ENCODE measurements at places on chromosomes 1 and 21. TPM values are rescaled to one million over a fixed set of nuclear protein-coding genes. Genes with fewer than 3 reads are reported as not detected.

- no peaks in the 10 kb centered on the region for H3K27me3 ChIP-seq
- no peak overlapping the region for H3K27ac ChIP-seq
- DNase-seq, result no peak
- no peaks in the 10 kb centered on the region for H3K4me1 ChIP-seq
- H3K36me3 ChIP-seq, result no peaks in the 10 kb centered on the region
- no peak overlapping the region for H3K4me3 ChIP-seq
Observed at GRCh38 chr1:187641015-187641414, 812.3 kb downstream of the PLA2G4A start.

KCNC4 gene
- total RNA-seq, result 2.5 TPM

GRCh38 chr1:46719689-46720088 is 775 bp upstream of the EFCAB14 start:
- H3K4me3 ChIP-seq, result peak overlapping the region; percentile 90
- H3K36me3 ChIP-seq, result peaks cover 12% of the 10 kb centered on the region
- H3K27ac ChIP-seq, result peak overlapping the region; percentile 68
- peak; percentile 17 for DNase-seq
- no peaks in the 10 kb centered on the region for H3K27me3 ChIP-seq

OTUD7B gene
- 10.6 TPM for total RNA-seq

DNA sequence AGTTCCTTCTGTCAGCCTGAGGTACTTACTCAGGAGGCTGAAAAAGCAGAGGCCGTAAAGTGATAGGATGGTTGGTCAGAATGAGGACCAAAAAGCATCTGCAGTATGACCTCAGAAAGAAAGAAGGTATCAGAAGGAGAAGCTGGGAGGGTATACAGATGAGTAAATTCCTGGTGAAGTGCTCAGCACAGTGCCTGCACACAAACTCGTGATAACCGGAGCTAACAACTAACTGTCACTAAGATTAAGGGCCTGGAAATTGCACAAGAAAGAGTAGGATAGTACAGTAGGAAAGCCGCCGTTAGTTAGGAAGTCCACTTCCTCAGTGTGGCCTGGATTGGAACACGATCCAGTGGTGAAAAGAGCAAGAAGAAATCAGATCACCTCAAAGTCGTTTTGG is 62.6 kb downstream of the VPS26C start:
- no peak overlapping the region for H3K4me3 ChIP-seq
- no peak overlapping the region for H3K27ac ChIP-seq
- peaks cover 19% of the 10 kb centered on the region for H3K36me3 ChIP-seq
- no peak for DNase-seq
- peaks cover 16% of the 10 kb centered on the region for H3K4me1 ChIP-seq
- no peaks in the 10 kb centered on the region for H3K27me3 ChIP-seq

C1QTNF12 gene
- total RNA-seq, result 2.6 TPM

- H3K27ac ChIP-seq, result no peak overlapping the region
- DNase-seq, result no peak
- no peaks in the 10 kb centered on the region for H3K27me3 ChIP-seq
- no peaks in the 10 kb centered on the region for H3K4me1 ChIP-seq
Observed at GRCh38 chr1:171421413-171422020, 63.8 kb upstream of the PRRC2C start.

- H3K27me3 ChIP-seq, result no peaks in the 10 kb centered on the region
- peaks cover 3% of the 10 kb centered on the region for H3K4me1 ChIP-seq
- no peak overlapping the region for H3K27ac ChIP-seq
- H3K36me3 ChIP-seq, result no peaks in the 10 kb centered on the region
- no peak for DNase-seq
Observed at GRCh38 chr1:186633116-186633515, 47.1 kb downstream of the PTGS2 start.

- no peak overlapping the region for H3K27ac ChIP-seq
- H3K27me3 ChIP-seq, result no peaks in the 10 kb centered on the region
- no peak for DNase-seq
Observed at GRCh38 chr1:184608581-184608980, 146.1 kb downstream of the EDEM3 start.

GRCh38 chr21:29264721-29265120 is 34.0 kb upstream of the BACH1 start:
- no peak for DNase-seq
- H3K27me3 ChIP-seq, result no peaks in the 10 kb centered on the region
- no peak overlapping the region for H3K27ac ChIP-seq
- no peaks in the 10 kb centered on the region for H3K36me3 ChIP-seq
- no peaks in the 10 kb centered on the region for H3K4me1 ChIP-seq

DNA sequence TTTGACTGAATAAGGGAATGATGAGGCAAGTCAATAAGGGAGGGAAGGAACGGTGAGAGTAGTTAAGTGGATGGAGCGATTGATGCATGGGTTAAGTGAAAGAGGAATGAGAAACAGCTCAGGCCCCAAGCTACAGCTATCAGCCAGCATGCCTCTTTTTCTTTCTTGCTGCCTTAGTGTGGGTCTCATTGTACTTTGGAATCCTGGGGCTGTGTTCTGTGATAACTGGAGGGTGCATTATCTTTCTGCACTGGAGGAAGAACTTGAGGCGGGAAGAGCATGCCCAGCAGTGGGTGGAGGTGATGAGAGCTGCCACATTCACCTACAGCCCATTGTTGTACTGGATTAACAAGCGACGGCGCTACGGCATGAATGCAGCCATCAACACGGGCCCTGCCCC is 1.0 kb downstream of the TEX38 start:
- H3K4me3 ChIP-seq, result no peak overlapping the region
- no peak overlapping the region for H3K27ac ChIP-seq
- peaks cover 11% of the 10 kb centered on the region for H3K4me1 ChIP-seq
- no peak for DNase-seq
- H3K27me3 ChIP-seq, result no peaks in the 10 kb centered on the region
- H3K36me3 ChIP-seq, result peaks cover 11% of the 10 kb centered on the region

RASAL2 gene
- total RNA-seq, result 0.23 TPM

DNA sequence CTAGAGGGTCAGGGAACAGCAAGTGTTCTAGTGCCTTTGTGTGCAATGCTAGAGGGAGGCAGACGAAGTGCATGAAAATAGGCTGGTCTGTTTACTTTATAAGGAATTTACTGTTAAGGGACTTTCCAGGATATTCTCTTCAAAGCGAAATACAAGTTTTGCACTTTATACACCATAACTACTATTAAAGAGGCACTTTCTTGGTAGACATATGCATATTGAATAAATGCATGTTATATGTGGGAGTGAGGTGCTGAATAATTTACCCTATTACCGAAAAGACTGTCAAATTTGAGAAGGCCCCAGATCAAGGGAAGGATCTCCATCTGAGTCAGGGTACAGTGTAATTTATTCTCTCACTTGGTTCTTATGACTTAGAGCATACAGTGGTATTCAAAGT is 310.5 kb downstream of the S1PR1 start:
- no peaks in the 10 kb centered on the region for H3K4me1 ChIP-seq
- no peak for DNase-seq
- no peaks in the 10 kb centered on the region for H3K27me3 ChIP-seq
- H3K36me3 ChIP-seq, result no peaks in the 10 kb centered on the region

DNA sequence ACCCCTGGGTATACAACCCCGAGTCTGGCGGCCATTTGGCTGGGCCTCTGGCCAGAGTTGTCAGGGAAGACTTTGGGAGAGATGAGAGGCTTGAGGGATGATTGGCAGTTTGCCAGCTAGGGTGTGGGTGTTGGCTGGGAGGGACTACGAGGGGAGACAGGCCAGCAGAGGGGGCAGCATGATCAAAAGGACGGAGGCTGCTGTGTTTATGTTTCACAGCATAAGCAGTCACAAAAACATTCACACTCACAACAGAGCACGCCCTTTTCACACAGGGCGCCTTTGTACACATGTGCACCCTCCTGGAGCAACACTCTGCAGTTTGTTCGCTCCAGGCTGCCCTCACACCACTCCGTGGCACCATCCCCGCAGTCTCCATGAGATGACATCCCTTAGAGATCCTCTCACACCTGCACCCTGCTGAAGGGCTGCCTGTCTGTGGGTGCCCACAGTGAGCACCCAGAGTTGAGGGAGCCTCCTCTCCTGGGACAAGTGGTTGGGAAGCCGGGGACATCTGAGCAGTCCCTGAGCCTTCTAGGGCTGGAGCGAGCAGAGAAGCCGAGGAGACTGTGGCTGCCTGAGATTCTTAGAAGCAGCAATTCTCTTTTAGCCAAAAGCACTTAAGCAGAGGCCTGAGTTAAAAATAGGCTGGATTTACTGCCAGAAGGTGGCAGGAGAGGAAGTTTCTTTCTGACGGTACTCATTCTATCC is 15.4 kb downstream of the EFNA3 start:
- no peaks in the 10 kb centered on the region for H3K27me3 ChIP-seq
- no peak overlapping the region for H3K4me3 ChIP-seq
- no peaks in the 10 kb centered on the region for H3K36me3 ChIP-seq
- DNase-seq, result peak; percentile 59

GRCh38 chr1:59266927-59267293 is 30.0 kb upstream of the FGGY start:
- no peaks in the 10 kb centered on the region for H3K27me3 ChIP-seq
- no peaks in the 10 kb centered on the region for H3K4me1 ChIP-seq
- H3K36me3 ChIP-seq, result no peaks in the 10 kb centered on the region
- no peak overlapping the region for H3K4me3 ChIP-seq

LORICRIN gene
- not detected for total RNA-seq

GRCh38 chr1:158445376-158445775 is 16.3 kb upstream of the OR10K1 start:
- no peak overlapping the region for H3K27ac ChIP-seq
- no peak for DNase-seq
- peaks cover 4% of the 10 kb centered on the region for H3K27me3 ChIP-seq
- no peaks in the 10 kb centered on the region for H3K36me3 ChIP-seq
- H3K4me3 ChIP-seq, result no peak overlapping the region

DNA sequence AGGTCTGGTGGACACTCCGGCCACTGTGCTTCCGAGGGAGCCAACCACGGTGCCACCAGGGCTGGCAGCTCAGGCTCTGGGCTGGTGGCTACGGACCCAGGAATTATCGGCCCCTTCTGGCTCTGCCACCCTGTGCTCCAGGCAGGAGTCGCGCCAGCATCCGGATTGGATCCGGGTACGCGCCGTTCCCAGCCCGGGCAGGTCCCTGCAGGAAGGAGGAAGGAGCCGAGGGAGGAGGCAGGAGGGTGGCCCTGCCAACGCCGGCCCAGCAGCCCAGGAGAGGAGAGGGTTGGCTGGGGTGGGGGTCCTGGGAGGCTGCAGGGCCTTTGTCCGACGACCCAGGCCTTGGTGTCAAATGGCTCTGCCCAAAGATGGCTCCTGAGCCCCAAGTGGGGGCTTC is 160.5 kb downstream of the CASZ1 start:
- H3K36me3 ChIP-seq, result peaks cover 2% of the 10 kb centered on the region
- H3K4me3 ChIP-seq, result no peak overlapping the region

GRCh38 chr1:31259746-31260145 is 20.1 kb upstream of the NKAIN1 start:
- no peaks in the 10 kb centered on the region for H3K4me1 ChIP-seq
- no peak overlapping the region for H3K27ac ChIP-seq
- H3K27me3 ChIP-seq, result no peaks in the 10 kb centered on the region
- H3K36me3 ChIP-seq, result peaks cover 52% of the 10 kb centered on the region
- H3K4me3 ChIP-seq, result no peak overlapping the region

CAMTA1 gene
- total RNA-seq, result 40.6 TPM

AIRE gene
- total RNA-seq, result not detected

C1orf198 gene
- 3.2 TPM for total RNA-seq

DNA sequence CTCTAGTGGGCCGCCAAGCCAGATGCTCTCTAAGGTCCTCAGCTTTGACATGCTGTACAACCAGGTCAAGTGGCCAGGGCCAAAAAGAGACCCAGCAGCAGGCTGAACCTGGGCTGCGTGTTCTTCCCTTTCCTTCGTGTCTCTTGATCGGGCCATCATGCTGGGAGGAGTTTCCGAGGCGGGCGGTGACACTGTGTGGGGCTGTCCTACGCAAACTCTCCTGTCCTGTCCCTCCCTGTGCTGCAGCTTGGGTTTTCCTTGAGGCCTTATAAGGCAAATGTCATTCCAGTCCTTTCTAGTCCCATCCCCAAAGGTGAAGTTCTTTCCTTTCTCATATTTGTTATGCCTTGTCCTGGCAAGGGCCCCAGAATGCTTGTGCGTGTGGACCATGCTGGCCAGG is 56.7 kb downstream of the ARHGEF10L start:
- DNase-seq, result no peak
- no peaks in the 10 kb centered on the region for H3K36me3 ChIP-seq
- no peak overlapping the region for H3K27ac ChIP-seq
- H3K4me1 ChIP-seq, result no peaks in the 10 kb centered on the region
- no peaks in the 10 kb centered on the region for H3K27me3 ChIP-seq
- H3K4me3 ChIP-seq, result no peak overlapping the region
